ENCODE measurements at places on chromosomes 1 and 21. TPM values are rescaled to one million over a fixed set of nuclear protein-coding genes. Genes with fewer than 3 reads are reported as not detected.

- no peaks in the 10 kb centered on the region for H3K4me1 ChIP-seq
- H3K36me3 ChIP-seq: no peaks in the 10 kb centered on the region
Observed at GRCh38 chr1:101280942-101281654, 44.3 kb downstream of the S1PR1 start.

- no peaks in the 10 kb centered on the region for H3K36me3 ChIP-seq
- no peaks in the 10 kb centered on the region for H3K4me1 ChIP-seq
- DNase-seq: no peak
- H3K27me3 ChIP-seq: peaks cover 22% of the 10 kb centered on the region
- no peak overlapping the region for H3K4me3 ChIP-seq
- H3K27ac ChIP-seq: no peak overlapping the region
Observed at GRCh38 chr1:36699113-36699911, 216.6 kb upstream of the CSF3R start.

GRCh38 chr1:92711473-92712165 lies 73.3 kb downstream of the EVI5 start:
- H3K4me1 ChIP-seq: peaks cover 10% of the 10 kb centered on the region
- peak overlapping the region; percentile 30 for H3K27ac ChIP-seq
- no peak overlapping the region for H3K4me3 ChIP-seq
- H3K27me3 ChIP-seq: no peaks in the 10 kb centered on the region
- no peak for DNase-seq
- H3K36me3 ChIP-seq: no peaks in the 10 kb centered on the region

DNA sequence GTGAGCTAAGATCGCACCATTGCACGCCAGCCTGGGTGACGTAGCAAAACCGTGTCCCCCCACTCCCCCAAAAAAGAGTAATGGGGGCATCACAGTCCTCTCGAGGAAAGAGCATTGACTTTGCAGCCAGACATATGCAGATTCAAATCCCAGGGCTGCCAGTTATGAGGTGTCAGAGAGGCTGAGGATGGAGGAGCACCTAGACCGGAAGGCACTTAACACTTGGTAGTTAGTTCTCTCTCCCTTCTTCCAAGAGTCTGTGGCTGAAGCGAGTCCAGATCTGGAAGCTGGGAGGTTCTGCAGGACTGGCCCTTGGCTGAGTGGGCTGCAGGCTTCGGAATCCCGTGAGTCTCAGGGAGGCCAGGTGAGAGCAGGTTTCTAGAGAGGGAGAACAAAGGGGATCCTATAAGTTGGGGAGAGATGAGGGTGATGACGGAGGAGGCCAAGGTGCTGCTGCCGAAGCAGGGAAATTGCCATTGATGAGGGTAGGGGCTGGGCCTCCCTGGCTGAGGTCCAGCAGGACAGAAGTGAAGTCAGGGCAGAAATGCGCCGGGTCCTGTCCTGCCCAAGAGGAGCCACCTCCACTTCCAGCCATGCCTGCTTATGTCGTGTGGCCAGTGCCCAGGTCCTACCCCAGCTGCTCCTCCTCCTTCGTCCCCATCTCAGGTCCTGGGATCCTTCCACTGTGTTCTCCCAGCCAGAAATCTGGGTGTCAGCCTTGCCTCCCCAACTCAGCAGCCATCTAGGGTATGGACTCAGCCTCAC lies 13.3 kb upstream of the SPOCD1 start:
- H3K27ac ChIP-seq: no peak overlapping the region
- H3K36me3 ChIP-seq: no peaks in the 10 kb centered on the region
- H3K4me3 ChIP-seq: no peak overlapping the region

DNA sequence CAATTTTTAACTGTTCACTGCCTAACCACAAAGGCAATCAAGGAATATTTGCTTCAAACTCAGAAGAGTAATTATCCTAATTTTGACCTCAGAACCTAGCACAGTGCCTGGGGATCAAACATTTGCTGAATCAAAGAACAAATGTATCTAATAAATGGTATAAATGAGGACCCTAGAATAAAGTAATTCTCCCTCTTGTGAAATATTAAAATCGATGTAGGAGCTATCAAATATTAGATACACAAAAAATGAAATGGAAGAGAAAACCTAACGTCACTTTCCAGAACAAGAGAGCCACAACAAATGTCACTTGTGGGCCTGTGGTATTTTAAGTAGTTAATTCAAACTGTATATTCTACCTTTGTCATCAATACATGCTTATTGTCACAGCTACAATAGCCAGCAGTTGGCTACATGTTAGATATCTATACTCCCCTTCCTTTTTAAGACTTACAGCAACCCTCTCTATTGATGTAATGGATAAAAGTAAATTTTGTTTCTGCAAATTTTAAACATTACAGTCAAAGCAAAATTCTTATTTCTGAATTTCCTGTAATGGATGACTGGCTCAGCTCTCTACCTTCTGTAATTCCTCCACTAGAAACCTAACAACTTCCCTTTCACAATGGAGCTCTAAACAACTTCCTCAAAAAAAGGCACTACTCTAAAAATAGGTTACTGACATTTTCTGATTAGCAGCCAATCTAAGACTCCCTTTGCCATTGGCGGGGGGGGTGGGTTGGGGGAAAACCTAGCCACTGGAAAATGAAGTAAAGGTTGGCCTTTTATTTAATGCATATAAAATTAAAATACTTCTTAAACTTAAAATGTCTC lies 37.6 kb downstream of the PUM1 start:
- peaks cover 58% of the 10 kb centered on the region for H3K4me1 ChIP-seq
- no peaks in the 10 kb centered on the region for H3K27me3 ChIP-seq
- peak overlapping the region; percentile 58 for H3K27ac ChIP-seq
- no peak for DNase-seq

DNA sequence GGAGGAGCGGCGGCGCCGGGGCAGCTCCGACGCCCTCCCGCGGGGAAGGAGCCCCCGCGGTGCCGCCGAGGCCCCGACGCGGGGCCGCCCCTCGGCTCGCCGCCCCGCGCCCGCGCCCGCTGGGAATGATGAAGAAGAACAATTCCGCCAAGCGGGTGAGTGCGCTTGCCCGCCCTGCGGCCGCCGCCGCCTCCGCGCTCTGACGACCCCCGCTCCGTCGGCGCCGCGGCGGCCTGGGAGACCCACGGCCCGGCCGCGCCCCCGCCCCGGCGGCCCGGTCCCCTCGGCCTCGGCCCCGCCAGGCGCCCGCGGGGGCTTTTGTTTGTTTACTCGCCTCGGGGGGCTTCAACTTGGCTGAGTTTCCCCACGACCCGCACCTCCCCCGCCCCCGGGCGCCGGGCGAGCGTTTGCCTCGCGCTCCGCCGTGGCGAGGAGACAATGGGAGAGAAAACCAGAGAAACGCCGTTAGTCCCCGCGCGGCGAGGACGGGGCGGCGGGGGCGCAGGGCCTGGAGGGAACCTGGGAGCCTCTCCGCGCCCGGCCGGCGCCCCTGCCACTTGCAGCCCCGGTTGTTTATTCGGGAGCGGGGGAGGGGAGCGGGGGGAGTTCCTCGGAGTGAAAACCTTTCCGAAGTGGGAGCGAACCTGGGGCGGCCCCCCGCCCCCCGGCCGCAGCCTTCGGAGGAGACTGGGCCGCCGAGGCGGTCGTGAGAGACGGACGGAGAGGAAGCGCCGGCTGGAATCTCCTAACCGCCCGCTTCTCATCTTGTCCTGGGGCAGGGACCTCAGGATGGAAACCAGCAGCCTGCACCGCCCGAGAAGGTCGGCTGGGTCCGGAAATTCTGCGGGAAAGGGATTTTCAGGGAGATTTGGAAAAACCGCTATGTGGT lies 661 bp downstream of the PLEKHO1 start:
- H3K27ac ChIP-seq: peak overlapping the region; percentile 89
- no peaks in the 10 kb centered on the region for H3K27me3 ChIP-seq
- H3K36me3 ChIP-seq: peaks cover 4% of the 10 kb centered on the region
- peak overlapping the region; percentile 91 for H3K4me3 ChIP-seq
- DNase-seq: peak; percentile 43

DNA sequence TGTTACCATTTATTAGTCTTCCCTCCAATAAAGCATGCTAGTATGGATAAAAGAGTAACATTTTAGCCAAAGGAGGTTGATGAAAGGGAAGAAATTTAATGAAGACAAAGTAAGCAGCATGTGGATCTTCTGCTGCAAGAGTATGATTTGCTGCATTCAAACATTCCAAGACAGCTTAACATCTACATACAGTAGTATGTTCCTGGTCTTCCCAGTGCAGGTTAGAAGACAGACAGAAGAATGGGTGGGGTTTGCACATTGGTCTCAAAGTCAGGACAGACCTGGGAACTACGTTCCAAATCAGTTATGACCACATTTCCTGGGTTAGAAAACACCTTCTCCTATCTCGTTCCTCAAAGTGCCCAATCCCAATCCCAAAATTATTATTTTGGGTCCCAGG lies 43.3 kb downstream of the PUM1 start:
- no peaks in the 10 kb centered on the region for H3K27me3 ChIP-seq
- DNase-seq: no peak
- no peaks in the 10 kb centered on the region for H3K36me3 ChIP-seq

- no peaks in the 10 kb centered on the region for H3K36me3 ChIP-seq
- H3K4me1 ChIP-seq: no peaks in the 10 kb centered on the region
- no peaks in the 10 kb centered on the region for H3K27me3 ChIP-seq
Observed at GRCh38 chr1:207112616-207113296, 8.7 kb downstream of the C4BPA start.

DNA sequence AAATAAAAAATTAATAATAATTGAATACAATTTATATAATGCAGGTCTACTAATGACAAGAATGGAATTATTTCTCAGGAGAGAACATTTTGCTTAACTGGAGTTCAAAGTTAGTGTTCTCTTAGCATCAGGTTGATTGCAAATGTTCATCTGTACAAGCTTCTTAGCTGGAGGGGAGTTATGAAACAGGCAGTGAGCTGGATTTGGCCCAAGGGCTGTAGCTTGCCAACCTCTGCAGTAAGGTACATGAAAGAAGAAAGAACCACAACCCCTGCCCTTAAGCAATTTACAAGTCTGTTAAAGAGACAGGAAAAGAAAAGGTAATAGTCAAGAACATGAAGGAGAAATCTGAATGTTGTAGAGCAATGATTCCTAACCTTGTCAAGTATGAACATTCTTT lies 17.0 kb downstream of the LPGAT1 start:
- H3K4me1 ChIP-seq: peaks cover 8% of the 10 kb centered on the region
- no peaks in the 10 kb centered on the region for H3K36me3 ChIP-seq
- H3K27ac ChIP-seq: no peak overlapping the region
- H3K4me3 ChIP-seq: no peak overlapping the region
- H3K27me3 ChIP-seq: no peaks in the 10 kb centered on the region

GRCh38 chr1:200258447-200259375 lies 151.1 kb downstream of the ZNF281 start:
- no peaks in the 10 kb centered on the region for H3K36me3 ChIP-seq
- no peak overlapping the region for H3K4me3 ChIP-seq
- no peaks in the 10 kb centered on the region for H3K4me1 ChIP-seq

Gene NPHS2
- not detected for total RNA-seq

Gene ATAD3C
- 0.55 TPM for total RNA-seq

Gene FNDC5
- total RNA-seq: 184 TPM

Gene KRTCAP2
- total RNA-seq: 119 TPM

Gene TRMT1L
- total RNA-seq: 30.4 TPM

Gene IVL
- total RNA-seq: not detected

Gene WDR64
- total RNA-seq: not detected

Gene CACNA1S
- total RNA-seq: 92.2 TPM

Gene TMED5
- 38.6 TPM for total RNA-seq

Gene CYYR1
- total RNA-seq: 8.5 TPM

Gene ASTN1
- total RNA-seq: 0.04 TPM

Gene LRRC3
- 0.13 TPM for total RNA-seq
